Posterior vena cava (tissue), 2 donors: ENCODE measurements at places on chromosomes 5 and 9. TPM values are rescaled to one million over a fixed set of nuclear protein-coding genes. Genes with fewer than 3 reads are reported as not detected.

TEX48 gene
- not detected for total RNA-seq

DNA sequence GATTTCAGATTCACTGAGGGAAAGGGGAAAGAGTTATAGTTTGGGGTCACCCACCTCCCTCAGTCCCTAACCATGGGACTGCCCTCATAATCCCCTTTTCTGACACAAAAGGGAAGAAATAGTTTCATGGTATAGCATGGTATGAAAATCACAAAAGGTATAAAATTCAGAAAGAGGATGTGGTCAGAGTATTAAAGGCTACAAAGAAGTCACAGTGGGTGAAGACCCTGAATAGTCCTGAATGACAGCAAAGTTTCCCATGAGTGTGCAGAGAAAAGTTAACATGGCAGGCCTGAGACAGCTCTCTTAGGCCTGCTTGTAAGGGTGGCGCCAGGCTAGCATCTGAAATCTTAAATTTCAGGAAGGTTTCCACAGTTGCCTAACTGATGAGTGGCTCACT lies 290.6 kb upstream of the ZNF608 start:
- no peak for DNase-seq

DNA sequence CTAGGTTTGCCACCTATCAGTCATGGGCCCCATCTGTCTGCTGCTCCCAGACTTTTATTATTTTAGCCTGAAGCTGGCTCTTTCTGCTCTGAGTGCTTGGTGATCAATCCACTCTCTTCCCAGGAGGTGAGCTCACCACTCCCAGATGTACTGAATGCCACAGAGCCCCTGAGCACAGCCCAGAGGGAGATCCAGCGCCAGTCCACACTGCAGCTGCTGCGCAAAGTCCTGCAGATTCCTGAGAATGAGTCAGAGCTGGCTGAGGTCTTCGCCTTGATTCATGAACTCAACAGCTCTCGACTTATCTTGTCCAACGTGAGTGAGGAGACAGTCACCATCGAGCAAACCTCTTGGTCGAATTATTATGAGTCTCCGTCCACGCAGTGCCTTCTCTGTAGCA lies 36.0 kb downstream of the HMGXB3 start:
- peak; percentile 87 for DNase-seq

DNA sequence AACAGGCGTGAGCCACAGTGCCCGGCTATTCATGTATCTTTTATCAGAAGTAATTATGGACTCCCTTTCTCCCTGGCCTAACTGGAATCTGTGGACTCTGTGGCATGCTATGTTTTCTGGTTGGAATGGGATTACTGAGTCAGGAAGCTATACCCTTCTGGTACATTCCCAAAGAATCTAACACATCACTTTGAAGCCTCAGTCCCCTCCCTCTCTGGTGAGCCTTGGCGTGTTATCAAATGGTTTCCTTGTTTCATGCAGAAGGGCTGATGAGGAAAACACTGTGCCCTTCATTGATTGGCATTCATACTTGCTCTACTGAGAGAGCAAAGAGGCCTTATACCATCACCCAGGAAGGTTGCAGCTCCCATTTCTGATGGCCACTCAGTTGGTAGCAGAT lies 22.9 kb downstream of the C5orf15 start:
- no peak for DNase-seq

SPINK13 gene
- not detected for total RNA-seq

GRCh38 chr5:91468651-91469422 lies 85.7 kb upstream of the ARRDC3 start:
- no peak for DNase-seq

DNA sequence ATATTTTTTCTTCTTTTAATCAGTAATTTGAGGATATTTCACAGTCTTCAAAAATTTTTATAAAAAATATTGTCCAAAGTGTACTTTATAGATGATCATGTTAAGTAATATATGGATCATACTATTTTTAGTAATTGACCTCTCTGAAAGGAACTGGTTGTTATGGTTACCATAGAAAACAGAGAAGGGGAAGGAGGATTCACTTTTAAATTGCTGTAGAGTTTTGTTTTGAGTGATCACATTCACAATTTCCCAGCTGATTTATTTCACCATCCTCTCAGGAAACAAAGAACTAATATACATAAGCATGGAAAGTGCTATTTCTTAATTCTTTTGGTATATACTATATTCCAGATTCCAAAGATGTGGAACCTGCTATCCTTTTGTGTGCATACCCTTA lies 56.5 kb upstream of the NREP start:
- no peak for DNase-seq

- DNase-seq: no peak
Observed at GRCh38 chr5:37722236-37723161, 117.3 kb downstream of the GDNF start.

SLC24A2 gene
- total RNA-seq: not detected

SLC31A1 gene
- 15.0 TPM for total RNA-seq

DNA sequence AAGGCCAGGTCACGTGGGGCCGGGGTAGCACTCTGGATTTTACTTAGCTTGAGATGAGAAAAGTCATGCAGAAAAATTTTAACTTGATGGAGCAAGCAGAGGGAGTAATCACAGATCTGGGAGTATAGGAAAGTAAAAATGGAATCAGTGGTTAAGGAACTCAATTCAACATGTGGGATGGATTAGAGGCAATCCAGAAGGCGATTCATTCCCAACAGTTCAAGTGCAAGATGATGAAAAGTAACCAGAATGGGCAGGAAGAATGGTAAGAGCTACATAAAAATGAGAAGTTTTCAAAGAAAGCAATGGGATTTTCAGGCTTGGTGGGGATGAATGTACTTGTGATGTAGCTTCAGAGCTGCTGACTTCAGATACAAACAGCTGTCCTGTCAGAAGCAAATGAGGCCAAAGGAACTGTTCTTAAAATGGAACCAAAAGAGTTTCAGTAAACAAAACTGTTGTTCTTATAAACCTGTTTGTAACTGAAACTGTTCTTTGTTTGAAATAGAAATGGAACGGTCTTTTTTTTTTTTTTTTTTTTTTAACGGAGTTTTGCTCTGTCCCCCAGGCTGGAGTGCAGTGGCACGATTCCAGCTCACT lies 5.6 kb upstream of the SEC24A start:
- DNase-seq: no peak

DNA sequence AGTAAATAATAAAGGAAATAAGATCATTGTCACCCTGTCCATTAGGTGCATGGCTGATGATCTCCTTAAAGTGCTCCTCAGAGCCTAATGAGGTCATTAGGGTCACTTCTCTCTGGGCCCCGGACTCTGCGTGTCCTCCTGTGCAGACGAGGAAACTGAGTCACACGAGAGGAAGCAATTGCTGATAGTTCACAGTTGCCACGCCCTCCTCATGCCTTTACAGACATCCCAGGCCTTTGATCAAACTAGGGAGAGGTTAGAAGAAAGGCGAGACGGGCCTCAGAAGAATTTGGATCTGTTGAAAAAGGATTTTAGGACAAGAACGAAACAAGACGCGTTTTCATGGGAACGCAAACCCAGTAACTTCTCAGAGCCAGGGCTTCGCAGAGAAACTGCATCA lies 32.0 kb upstream of the MSX2 start:
- DNase-seq: no peak

- DNase-seq: no peak
Observed at GRCh38 chr5:72222521-72222920, 97.5 kb downstream of the MRPS27 start.

DNA sequence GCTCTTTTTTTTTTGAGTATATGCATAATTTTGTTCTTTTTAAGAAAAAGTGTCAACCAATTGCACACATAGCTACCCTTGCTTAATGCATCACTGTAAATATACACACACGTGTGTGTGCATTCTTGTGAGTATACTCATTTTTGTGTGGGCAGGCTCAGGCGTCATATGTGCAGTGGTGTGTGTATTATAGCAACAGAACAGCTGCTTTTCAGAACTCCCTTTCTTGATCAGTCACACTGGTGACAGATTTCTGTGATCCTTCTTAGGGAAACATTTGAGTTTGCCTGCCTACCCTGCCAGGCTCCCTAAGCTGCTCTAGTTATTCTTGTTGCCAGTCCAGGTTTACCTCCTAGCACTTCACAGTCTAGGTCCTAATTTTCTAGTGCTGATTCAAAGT lies 287.0 kb upstream of the SEMA6A start:
- DNase-seq: no peak

DNA sequence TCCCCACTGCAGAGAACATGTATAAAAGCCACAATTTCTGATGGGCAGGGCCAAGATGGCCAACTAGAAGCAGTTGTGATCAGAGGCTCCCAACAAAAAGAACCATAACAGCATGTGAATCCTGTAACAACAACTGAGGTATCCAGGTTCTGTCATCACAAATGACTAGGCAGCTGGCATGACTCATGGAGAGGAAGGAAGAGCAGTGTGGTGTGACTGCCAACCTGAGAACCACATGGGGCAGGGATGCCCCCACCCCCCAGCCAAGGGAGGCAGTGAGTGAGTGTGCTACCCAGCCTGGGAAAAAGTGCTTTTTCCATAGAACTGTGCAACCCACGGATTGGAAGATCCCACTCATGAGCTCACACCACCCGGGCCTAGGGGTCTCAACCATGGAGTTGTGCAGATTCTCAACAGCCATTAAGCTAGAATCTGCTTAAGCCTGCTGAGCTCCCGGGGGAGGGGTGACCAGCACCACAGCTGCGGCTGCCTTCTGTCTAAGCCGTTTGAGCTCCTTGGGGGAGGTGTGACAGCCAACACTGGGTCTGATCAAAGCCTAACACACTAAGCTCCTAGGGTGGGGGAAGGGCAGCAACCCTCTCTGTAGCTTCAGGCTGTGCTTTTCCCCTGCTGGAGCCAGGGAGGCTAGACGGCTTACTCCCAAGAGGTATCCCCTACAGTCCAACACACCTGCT lies 80.1 kb upstream of the DMAC1 start:
- DNase-seq: no peak

SLC1A3 gene
- total RNA-seq: 44.4 TPM

- DNase-seq: no peak
Observed at GRCh38 chr9:89945133-89945532, 340.3 kb downstream of the GADD45G start.

DNA sequence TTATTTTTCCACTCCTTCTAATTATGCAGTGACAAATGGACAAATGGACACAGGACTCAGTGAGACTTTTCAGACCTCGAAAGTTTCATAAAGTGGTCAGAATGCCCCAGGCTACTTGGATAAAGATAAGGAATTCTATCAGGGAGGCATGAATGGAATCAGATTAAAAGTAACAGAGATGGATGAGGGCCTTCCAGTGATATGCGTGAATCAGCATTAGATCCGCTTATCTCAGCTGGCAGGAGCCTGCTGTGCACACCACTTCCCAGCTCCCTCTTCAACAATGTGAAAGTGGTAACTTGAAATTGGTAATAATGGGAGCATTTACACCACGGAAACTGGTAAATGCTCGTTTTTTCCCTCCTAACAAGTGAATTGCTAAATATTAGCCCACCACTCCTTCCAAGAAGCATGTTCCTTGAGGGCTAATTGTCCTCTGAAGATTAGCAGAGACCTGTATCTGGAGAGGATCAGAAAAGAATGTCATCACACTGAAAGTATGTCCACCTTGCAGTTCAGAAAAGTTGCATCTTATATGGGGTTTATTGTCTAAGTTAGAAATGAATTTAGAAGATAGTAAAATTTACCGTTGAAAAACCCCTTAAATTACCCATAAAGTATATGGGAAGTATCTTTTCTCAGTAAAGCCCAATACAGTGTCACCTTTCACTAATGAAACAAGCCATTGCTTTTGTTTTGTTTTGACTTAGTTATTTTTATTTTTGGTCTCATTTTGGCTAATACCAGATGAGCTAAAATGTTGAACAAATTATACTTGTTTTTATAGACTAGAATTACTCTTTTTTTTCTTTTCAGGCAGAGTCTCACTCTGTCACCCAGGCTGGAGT lies 125.3 kb downstream of the DPYSL3 start:
- no peak for DNase-seq

- DNase-seq: no peak
Observed at GRCh38 chr5:179991106-179991505, 80.5 kb downstream of the RNF130 start.

PKD2L2 gene
- total RNA-seq: 0.29 TPM

- no peak for DNase-seq
Observed at GRCh38 chr9:122122468-122122867, 29.4 kb upstream of the TTLL11 start.

DNA sequence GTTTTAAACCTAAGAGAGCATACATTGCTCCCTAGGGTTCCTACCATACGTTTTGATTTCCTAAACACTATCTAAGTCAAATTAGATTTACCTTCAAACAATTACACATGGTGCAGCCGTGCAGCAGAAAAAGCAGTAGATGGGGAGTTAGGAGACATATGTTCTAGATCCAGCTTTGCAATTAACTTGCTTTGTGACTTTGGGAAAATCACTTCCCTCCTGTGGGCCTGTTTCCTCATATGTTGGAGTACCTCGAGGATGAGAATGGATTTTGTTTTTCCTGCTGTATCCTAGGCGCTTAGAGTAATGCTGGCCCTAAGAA lies 711 bp downstream of the MRPL50 start:
- no peak for DNase-seq

BTNL8 gene
- total RNA-seq: not detected

GRCh38 chr5:8700222-8700621 lies 831.3 kb downstream of the MTRR start:
- no peak for DNase-seq

DNA sequence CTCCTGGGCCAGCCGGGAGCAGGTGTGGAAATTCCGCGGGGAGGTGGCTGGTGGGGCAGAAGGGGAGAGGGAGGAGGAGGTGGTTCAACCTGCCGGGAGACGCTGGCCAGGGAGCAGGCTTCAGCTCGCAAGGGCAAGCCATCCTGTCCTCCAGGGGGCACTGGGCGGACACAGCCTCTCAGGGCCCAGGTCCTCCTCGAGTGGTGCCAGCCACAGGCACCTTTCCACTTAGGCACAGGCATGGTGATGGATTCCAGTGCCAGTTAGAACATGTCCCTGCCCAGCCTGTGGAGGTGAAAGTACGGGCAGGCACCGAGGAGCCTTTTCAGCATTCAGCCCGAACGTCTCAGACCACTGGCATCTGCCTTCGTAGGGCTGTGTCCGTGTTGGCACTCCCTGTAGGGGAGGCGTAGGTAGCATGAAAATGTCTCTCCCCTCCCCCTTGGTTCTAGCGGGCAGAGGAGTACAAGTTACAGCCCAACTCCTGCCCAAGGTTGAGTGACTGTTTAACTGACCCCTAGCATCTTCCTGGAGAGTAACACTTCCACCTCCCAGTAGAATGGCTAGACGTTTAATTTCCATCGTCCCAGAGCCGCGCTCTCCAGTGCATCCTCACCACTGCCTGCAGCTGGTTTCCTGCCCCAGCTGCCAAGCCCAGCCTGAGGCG lies 48.9 kb downstream of the DAB2IP start:
- DNase-seq: no peak

FOXD4L6 gene
- total RNA-seq: not detected

DNA sequence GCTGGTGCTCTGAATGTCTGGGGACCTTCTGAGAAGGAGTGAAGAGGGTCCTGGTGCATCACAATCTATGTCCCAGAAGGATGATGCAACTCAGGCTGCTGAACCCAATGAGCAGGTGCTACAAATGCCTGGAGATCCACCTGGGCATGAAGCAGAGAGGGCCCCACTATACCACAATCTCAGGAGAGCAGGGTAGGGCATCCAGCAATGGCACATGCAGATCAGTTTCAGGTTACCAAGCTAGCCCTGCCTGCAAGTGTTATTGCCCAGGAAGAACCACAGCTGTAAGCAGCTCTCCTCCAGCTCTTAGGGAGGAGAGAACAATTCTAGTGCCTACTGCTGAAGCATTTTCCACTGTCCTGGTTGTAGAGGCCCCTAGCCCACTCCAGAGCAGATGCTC lies 389.2 kb upstream of the TNC start:
- DNase-seq: no peak

S1PR3 gene
- total RNA-seq: 208 TPM

ACSL6 gene
- total RNA-seq: 0.32 TPM

MELK gene
- 0.88 TPM for total RNA-seq

ROPN1L gene
- total RNA-seq: not detected

CATSPER3 gene
- total RNA-seq: 0.43 TPM

GFI1B gene
- total RNA-seq: not detected

LECT2 gene
- total RNA-seq: not detected
